ENCODE measurements at places on chromosomes 4 and X. TPM values are rescaled to one million over a fixed set of nuclear protein-coding genes. Genes with fewer than 3 reads are reported as not detected.

ARHGEF38 gene
- total RNA-seq = not detected

AFF2 gene
- 0.10 TPM for total RNA-seq

GRCh38 chr4:80655662-80656061 is 320.1 kb downstream of the CFAP299 start:
- DNase-seq = no peak

MAB21L2 gene
- total RNA-seq = 52.5 TPM

DNA sequence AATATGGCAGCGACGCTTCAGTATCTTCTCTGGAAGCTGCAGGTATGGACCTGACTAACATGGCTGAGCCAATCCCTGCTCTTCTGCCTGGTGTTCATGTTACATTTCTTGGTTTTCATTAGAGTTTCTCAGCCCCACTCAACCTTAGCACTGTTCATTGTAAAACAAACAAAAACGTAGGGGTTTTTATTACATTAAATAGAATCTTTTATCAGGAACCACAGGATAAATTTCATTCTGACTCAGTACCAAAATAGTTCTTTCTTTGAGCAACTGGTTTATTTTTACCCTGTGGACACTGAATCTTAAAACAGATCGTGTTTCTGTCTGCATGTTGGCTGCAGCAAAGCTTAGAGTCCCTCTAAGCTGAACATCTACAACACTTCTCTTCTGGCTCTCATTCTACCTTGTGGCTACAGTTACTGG is 27.1 kb downstream of the FHIP1A start:
- DNase-seq = peak; percentile 26

- no peak for DNase-seq
Observed at GRCh38 chr4:184958127-184958922, 60.0 kb upstream of the HELT start.

- no peak for DNase-seq
Observed at GRCh38 chr4:147969573-147970385, 237.9 kb downstream of the ARHGAP10 start.

DNA sequence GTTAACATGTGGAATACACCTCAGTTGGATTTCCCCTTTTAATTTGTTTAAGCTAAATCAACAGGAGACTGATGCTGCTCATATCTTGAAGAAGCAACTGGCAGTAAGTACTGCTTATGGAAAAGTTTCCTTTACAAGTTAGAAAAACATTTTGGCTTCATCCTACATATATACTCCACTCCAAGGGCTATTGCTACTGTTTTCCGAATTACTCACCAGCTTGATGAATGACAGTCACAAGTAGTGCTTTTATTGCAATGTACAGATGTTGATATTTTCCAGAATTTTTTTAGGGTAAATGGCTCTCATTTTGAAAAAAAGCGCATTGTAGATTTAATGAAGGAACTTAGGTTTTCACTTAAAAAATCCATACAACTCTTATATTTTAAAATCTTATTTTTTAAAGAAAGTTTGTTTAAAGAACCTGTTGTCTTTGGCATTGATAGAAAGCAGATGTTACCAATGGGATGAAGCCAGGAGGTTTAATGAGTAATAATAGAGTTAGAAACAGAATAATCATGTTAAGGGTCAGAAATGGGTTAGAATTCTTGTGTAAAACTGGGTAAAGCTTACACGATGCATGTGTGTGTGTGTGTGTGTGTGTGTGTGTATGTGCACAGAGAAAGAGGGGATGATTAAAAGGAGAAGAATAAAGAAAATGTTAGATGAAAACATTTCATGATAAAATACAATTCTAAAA is 272.9 kb downstream of the CFAP299 start:
- no peak for DNase-seq

MSL3 gene
- total RNA-seq = 23.7 TPM

GRCh38 chrX:14941301-14941700 is 68.1 kb downstream of the MOSPD2 start:
- no peak for DNase-seq

DNA sequence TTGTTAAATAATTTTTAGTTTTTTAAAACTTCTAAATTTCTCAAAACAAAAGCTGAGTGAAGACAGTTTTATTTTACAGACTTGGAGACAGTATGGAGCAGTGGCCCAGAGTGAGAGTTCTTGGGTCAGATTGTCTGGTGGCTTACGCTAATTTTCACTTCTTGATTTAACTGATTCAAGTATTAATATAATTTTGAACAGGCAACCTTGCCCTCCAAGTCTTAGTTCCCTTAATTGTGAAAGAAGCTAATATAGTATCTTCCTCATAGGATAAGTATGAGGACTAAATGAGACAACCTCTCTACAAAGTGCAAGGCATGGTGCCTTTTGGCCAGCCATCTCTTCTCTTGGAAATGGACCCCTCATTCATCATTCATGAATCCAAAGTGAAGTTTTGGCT is 25.4 kb downstream of the ATP7A start:
- no peak for DNase-seq

GRCh38 chr4:158769175-158769921 is 522 bp downstream of the FNIP2 start:
- no peak for DNase-seq

- no peak for DNase-seq
Observed at GRCh38 chrX:997631-998137, 214.8 kb downstream of the CRLF2 start.

KDR gene
- not detected for total RNA-seq

DYNLT3 gene
- 43.4 TPM for total RNA-seq

RNF150 gene
- total RNA-seq = 2.4 TPM

DNA sequence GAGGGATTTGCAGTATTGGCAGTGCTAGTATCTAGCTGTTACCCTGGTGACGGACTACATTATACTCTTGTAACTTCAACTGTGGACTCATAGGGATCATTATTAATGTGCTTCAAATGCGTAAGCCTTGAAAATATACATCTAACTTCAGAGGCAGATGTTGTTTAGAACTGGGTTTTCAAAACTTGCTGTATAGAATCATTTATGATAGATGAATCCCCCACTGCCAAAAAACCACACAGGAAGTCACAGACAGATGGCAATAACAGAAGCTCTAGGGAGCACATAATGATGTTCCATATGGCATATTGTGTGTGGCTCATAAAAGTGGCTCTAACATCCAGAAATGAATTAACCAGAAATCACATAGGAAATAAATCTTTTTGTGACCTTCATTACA is 62.3 kb upstream of the RELL1 start:
- DNase-seq = no peak

GRCh38 chrX:30881797-30882196 is 7.3 kb downstream of the TAB3 start:
- no peak for DNase-seq

ITGB1BP2 gene
- 1.4 TPM for total RNA-seq

CSN2 gene
- not detected for total RNA-seq

CXorf65 gene
- total RNA-seq = not detected
